Sciatic nerve (tissue), 2 donors: ENCODE measurements at places on chromosomes 3 and 15.

GRCh38 chr3:106115557-106115956 lies 246.7 kb upstream of the CBLB start:
- DNase-seq = no peak

GRCh38 chr3:193833592-193833991 lies 240.6 kb downstream of the OPA1 start:
- DNase-seq = no peak

- DNase-seq = no peak
These were observed 773.5 kb downstream of the SQOR start for GRCh38 chr15:46408312-46408711.

GRCh38 chr15:63436872-63437375 lies 55.3 kb upstream of the CA12 start:
- DNase-seq = peak; percentile 94

DNA sequence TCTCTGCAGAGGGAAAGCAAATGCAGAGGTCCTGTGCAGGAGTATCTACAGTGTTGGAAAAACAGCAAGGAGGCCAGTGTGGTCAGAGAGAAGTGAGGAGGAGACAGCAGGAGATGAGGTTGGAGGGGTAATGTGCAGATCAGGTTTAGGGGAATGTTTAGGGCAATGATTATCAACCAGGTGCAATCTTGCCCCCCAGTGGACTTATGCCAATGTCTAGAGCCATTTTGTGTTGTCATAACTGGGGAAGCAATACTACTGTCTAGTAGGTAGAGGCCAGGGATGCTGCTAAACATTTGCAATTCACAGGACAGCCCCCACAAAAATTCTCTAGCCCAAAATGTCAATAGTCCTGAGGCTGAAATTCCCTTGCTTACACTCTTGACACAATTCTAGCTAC lies 13.1 kb downstream of the CCDC191 start:
- no peak for DNase-seq

DNA sequence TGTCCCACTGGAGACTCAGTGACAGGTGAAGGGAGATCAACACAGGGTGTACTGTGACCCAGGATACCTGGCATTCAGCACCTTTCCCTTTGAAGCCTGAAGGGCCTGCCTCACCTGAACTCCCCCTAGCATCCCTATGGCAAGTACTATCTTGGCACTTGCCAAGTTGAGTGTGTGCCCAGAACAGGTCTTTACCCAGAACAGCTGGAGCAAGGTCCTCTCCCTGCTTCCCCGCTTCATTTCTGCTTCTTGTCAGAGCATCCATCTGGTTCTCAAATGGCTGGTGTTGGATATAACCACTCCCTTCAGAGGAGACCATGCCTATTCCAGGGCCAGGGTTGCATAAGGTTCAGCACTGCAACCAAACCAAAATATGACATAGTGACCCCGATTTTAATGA lies 73.0 kb downstream of the FAM43A start:
- no peak for DNase-seq

GRCh38 chr3:107796791-107797190 lies 274.0 kb downstream of the BBX start:
- no peak for DNase-seq

GRCh38 chr15:99135194-99135593 lies 30.3 kb downstream of the SYNM start:
- no peak for DNase-seq

GRCh38 chr3:21434310-21434709 lies 316.7 kb downstream of the ZNF385D start:
- DNase-seq = no peak

DNA sequence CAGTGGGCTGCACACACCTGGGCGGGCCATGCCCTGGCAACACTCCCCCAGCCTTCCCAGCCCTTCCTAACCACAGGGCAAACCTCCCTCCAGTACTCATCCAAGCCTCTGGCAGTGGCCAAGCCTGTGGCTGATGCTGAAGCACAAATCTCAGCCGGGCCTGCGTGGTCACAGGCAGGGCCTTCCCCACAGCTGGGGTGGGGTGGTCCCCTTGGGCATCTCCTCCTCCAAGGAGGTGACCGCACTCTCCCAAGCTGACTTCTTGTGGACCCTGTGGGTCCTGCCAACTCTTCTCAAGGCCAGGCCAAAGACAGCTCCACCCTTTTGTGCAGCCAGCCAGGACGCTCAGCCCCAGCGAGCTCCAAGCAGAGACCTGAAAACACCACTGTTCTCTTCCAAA lies 21.4 kb downstream of the GRAMD2A start:
- DNase-seq = peak; percentile 60

DNA sequence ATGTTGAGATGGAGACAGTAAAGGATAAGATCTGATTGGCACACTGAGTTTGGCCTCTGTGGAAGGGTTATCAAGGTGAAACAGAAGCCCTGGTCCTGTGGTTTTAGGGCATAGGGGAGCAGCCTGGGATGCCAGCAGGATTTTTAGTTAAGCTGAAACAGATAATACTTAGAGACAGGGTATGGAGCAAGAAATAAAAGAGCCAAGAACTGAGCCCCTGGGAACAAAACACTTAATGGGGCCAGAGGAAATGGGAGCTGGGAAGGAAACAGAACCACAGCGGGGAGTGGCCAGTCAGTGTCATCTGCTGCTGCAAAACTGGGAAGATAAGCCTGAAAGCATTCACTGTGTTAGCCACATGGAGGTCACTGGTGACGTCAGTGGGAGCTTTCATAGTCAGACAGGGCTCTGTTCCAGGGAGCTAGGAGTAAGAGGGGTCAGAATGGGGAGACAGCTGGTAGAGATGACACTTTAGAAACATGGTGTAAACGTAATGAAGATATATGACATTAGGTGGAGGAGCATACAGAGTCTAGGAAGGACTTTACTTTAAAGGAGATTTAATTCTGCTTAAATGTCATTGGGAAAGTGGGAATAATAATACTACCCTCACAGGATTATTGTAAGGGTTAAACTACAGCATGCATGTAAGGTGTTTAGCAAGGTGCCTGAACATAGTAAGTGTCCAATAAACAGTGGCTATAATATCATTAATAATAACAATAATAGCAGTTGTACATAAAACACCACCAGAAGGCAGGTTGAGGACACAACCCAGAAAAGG lies 172.7 kb upstream of the CTNNB1 start:
- DNase-seq = peak; percentile 76

DNA sequence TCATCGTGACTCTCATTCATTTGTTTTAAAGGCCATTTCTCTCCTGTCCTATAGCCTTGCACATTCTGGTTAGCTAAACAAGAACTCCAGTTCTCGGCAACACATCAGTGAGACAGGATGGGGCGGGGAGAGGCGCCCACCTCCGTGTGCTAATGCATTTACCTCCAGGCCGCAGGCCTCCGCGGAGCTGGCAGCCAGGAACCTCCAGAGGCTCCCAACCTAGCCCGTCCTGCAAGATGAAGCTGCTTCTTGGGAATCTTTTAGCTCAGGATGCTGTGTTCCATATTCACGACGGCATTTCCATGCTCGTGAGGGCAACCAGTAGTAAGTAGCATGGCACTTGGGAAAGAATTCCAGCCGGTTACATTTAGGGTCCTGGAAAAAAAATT lies 47.9 kb downstream of the RGMA start:
- peak; percentile 36 for DNase-seq

DNA sequence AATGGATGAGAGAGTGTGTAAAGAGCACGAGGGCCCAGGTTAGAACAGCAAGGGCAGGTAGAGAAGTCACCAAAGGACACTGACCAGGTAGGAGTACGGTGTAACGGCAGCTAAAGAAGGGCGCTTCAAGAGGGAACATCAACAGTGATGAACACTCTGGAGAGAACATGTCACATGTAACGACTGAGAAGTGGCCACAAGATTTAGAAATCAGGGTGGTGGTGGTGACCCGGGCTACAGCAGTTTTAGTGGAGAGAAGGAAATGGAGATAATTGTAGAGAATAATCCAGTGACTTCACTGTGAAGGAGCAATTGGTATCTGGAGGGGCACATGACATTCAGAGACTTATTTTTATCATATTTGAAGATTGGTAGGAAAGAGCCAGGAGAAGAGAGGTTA lies 1.2 kb upstream of the C15orf40 start:
- no peak for DNase-seq

GRCh38 chr3:157335233-157336076 lies 101.2 kb upstream of the PTX3 start:
- no peak for DNase-seq

- no peak for DNase-seq
These were observed 48.3 kb upstream of the ATP2B2 start for GRCh38 chr3:10553591-10554235.

DNA sequence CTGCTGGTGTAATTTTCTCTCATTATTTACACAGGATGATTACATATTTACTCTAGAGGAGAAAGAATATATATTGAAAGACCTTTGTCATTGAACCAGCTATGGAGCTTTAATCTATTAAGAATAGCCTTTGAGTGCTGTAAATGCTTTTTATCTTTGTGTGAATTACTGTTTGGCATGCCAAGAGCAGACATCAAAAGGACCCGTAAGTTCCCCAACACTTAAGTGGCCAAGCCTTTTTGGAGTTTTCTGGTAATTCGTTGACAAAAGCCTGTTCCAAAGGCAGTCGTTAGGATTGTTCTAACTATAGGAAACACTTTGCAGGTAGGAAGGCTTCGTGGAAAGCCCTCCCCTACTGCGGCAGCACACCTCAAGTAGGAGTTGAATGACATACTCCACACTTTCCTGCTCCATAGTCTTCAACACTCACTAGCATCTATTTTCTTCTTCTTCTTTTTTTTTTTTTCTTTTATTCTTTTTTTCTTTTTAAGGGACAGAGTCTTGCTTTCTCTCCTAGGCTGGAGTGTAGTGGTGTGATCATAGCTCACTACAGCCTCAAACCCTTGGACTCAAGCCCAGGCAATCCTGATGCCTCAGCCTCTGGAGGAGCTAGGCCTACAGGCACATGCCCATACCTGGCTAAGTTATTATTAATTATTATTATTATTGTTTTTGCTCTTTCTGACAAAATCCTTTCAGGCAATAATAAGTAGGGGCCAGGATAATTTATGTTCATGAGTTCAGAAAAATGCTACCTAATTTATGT lies 98.6 kb downstream of the SUCNR1 start:
- no peak for DNase-seq

DNA sequence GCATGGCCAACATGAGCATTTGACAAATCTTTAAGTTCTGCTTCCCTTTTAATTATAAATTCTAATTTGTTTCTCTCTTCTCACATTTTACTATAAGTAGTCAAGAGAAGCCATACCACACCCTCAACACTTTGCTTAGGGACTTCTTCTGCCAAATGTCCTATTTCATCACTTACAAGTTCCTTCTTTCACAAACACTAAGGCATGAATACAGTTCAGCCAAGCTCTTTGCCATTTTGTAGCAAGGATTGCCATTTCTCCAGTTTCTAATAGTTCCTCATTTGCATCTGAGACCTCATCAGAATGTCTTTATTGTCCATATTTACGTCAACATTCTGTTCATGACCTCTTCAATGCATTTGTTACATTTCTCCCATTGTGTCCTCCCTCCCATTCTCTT lies 29.4 kb downstream of the SLC22A14 start:
- DNase-seq = no peak

- DNase-seq = no peak
These were observed 248.1 kb upstream of the TRIM42 start for GRCh38 chr3:140429791-140430190.

DNA sequence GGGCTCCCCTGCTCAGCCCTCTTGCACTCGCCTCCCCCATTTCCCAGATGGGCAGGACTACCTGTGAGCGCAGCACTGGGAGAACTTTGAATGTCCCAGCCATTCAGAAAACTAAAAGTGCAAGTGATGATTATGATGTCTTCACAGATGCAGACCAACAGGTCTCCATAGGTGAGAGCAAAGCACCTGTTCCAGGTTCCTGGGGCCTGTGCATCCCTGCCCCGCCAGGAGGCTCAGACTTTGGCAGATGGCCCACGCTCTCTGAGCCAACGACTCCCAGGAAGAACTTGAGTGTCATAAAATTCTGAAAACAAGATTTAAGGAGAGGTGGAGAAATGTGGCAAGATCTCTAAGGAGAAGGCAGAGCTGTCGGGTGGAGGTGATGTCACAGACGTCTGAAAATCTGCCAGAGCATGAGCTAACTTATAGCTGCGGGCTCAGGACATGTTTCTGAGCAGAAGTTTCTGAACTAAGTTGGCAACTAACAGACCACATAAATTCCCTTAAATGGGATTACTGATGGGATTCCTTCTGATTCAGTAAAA lies 110.8 kb upstream of the IGF1R start:
- no peak for DNase-seq

DNA sequence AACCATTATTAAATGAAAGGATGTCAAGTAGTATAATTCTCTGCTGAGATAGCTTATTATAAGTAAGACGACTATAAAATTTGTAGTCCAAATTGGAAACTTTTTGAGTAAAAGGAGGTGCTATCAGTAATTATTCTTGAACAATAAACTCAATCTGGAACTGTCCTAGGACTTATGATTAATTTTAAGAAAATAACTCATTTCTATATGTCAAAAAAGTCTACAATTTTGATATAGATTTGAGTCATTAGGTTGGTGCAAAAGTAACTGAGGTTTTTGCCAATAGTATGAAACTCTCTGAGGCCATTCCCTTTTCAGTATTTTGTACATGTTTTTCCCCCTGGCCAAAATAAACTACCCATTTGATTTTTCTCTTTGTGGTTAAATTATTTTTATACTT lies 41.0 kb downstream of the LEKR1 start:
- no peak for DNase-seq

DNA sequence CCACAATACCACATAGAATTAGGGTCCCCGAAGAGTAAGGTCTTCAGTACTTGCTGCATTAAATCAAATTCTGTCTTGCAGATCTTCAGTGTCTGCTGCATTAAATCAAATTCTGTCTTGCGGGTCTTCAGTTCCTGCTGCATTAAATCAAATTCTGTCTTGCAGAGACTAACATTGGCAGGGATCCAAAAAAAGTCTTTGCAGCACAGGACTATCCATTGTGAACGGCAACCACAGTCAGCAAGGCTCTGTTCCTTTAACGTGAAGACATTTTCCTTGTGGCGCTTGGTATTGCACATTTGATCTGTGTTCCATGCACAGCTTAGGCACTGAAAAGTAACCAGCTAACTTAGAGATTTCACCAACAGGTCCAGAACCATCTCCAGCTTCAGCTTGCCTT lies 46.8 kb upstream of the POMGNT2 start:
- DNase-seq = no peak

DNA sequence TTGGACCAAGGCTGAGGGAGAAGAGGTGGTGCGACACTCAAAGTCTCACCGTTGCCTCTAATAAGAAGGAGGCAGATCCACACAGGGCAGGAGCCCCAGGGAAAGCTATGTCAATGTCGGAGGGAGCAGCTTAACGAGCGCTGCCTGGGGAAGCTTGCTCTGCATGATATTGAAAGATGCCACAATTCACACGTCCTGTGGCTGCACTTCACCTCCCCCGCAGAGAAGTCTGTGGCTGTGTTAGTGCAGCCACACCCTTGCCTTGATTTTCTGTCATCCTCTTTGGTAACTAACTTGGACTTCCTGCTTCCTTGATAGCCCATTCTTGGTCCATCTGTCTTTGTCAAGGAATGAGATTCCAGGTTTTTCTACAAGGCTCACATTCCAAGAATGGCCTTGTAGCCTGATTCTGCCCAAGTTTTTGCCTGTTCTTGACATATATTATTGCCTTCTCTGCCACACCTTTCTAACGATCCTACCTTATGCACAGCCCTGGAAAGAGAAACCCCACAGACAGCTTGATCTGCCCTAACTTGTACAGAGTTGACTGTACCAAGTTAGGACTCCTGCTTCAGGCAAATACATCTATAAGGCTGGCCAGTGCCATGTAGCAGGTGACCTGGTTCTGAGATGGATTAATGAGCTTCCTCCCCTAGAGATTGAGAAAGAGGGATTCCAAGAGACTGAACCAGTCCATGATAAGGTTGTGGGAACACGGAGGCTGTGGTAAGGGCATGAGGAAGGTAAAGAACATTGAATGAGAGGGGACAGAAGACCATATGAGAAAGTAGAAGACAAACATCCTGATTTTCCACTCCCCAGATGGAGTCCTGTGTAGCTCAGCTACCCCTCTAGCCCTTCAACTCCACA lies 153.0 kb upstream of the WNT5A start:
- DNase-seq = no peak
